ENCODE measurements at places on chromosomes 13 and 19.

GRCh38 chr19:5145521-5146511 is 176.9 kb downstream of the KDM4B start:
- no peak for DNase-seq

GRCh38 chr19:45061965-45062364 is 14.3 kb downstream of the ZNF296 start:
- DNase-seq: no peak

- DNase-seq: no peak
Measured at GRCh38 chr13:77565635-77566034, 30.1 kb downstream of the SCEL start.

GRCh38 chr19:50147462-50148423 is 15.3 kb downstream of the IZUMO2 start:
- peak; percentile 76 for DNase-seq

GRCh38 chr13:42626176-42626860 is 52.4 kb downstream of the TNFSF11 start:
- no peak for DNase-seq

DNA sequence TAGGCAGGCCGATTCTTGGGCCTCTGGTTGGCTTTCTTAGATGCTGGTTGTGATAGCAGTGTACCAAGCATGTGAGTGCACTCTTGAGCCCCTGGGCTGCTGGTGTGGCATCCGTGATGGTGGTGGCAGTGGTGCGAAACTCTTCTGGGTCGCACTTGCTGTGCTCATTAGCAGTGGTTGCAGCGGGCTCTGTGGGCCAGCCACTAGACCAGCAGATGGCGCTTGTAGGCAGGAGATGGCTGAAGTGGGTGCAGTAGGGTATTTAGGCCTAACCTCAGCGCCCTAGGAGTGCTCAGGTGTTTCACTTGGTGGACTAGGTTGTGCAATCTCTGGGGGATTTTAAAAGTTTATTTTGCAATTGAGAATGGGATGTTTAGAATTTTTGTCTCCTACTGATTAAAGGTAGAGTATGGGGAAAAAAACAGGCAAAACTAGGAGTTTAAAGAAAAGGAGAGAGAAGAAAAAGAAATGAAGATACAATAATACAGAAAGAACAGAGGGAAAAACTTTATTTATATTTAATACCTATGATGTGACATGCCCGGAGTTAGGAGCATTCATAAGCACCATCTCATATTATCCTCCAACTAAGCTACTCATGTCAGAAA is 4.3 kb upstream of the ZNF17 start:
- peak; percentile 66 for DNase-seq

- no peak for DNase-seq
Measured at GRCh38 chr19:41944336-41944735, 14.8 kb downstream of the RABAC1 start.

DNA sequence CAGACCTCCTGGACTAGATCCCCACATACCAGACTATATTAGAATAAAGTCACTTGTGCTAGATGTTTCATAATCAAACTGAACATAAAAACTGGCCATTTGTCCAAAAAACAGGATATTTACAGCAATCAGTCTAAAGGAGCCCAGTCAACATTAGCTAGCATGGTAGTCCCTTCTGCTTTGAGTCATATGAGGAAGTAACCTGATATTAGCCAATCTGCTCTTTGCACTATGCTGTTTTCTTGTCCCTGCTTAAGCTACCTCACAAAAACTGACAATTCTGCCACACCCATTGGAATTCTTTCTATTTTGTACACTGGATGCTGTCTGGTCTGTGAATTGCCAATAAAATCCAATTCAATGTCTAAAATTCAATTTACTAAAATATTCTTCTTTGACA is 1824.2 kb downstream of the OLFM4 start:
- DNase-seq: no peak

DNA sequence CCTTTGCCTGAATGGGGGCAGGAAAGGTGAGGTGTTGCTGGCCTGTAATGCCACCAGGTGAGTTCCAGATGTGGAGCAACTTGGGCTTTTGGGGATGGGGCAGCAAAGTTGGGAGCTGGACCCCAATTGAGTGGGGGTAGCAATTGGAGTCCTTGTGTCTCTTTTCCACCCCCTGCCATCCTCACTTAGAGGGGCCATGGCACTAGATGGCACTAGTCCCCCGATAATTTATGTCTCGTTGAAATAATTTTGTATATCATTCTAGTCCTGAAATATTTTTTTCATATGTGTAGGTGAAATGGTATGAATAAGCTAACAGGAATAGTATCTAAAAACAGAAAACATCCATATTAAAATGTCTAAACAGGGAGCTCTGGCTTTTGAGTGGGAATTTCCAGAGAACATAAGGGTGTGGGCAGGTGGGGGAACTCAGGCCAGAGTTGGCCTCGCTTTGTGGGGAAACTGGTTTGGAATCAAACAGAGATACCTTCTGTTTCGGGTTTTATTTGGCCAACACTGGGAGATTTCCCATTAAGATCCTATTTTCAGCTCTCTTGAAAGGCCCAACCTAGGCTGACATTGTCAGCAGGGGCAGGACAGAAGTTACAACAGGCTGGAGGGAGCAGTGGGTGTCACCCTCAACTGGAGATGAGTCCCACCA is 3.4 kb downstream of the ZNF576 start:
- DNase-seq: no peak

GRCh38 chr19:44055870-44056269 is 4.0 kb downstream of the ZNF223 start:
- no peak for DNase-seq

GRCh38 chr13:47945738-47946137 is 55.3 kb downstream of the SUCLA2 start:
- no peak for DNase-seq

- DNase-seq: no peak
Measured at GRCh38 chr13:101985321-101985720, 416.5 kb downstream of the FGF14 start.

DNA sequence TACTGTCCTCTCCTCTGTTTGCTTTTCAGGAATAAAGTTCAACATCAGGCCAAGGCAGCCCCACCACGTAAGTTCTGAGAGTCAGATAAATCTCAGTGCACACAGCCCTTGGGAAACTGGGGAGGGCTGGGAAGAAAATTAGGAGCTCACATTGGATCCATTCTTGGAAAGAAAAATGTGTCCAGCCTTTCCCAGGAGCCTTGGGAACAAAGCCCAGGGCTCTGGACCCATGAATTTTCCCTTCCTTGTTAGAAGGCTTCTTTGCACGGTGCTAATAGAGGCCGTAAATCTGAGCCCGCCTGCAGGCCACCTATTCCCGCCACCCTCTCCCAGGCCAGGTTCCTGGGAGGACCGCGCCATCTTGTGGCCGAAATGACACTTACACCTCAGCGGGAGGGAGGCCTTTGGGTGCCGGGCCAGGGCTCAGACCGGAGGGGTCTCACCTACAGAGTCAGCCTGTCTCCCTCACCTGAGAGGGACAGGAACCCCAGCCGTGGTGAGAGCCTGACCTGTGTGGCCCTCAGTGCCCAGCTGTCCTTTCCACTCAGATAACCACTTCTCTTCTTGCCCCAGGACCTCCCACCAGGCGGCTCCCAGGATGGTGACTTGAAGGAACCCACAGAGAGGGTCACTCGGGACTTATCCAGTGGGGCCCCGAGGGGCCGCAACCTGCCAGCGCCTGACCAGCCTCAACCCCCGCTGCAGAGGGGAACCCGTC is 25.1 kb upstream of the KCTD15 start:
- peak; percentile 56 for DNase-seq

DNA sequence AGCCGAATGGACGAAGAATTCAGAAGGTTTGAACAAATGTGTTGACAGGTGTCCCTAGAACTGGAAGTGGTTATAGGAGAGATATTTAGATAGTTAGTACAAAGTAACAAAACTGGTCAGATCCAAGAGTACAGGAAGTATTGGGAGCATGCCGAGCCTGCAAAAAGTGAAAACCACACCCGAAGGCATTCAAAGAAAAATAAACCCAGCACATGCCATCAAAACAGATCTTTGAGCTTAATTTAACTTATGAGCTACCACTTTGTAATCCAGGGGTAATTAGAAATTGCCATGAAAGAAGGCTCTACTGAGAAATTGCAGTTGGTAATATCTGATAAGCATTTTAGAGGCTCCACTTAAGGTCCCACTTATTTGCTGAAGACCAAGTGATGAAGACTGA is 214.2 kb downstream of the DNAJC15 start:
- DNase-seq: no peak

DNA sequence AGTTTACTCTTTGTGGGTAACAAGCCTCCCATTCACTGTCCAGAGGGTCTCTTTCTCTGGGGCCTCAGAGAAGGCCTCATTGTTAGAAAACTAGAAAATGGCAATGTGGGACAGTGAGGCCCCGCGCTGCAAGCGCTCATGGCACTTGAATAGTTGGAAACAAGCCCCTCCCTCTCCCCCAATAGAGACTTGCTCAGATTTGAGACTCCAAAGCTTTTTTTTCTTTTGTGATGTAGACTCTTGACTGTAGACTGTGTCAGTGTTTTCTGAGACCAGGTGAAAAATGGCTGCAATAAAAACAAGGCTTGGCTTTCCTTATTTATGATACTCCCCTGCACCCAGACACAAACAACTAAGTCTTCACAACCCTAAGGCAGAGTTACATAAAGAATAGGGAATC is 38.7 kb upstream of the UBL3 start:
- DNase-seq: no peak

DNA sequence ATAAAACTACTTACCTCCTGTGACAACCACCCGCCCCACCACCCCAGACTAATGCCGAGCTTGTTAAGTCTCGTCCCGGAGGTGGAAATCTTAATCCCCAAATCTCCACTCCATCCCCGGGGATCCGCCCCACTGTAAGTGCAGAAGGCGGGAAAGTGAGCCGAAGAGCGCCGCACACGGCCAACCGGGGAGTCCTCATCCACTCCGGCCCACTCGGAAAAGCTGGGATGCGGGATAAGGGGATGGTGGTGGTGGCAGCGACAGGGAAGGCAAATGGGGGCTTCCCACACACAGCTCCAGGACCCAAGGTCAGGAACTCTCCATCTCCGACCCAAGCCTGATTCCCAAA is 621 bp downstream of the FBL start:
- DNase-seq: no peak

DNA sequence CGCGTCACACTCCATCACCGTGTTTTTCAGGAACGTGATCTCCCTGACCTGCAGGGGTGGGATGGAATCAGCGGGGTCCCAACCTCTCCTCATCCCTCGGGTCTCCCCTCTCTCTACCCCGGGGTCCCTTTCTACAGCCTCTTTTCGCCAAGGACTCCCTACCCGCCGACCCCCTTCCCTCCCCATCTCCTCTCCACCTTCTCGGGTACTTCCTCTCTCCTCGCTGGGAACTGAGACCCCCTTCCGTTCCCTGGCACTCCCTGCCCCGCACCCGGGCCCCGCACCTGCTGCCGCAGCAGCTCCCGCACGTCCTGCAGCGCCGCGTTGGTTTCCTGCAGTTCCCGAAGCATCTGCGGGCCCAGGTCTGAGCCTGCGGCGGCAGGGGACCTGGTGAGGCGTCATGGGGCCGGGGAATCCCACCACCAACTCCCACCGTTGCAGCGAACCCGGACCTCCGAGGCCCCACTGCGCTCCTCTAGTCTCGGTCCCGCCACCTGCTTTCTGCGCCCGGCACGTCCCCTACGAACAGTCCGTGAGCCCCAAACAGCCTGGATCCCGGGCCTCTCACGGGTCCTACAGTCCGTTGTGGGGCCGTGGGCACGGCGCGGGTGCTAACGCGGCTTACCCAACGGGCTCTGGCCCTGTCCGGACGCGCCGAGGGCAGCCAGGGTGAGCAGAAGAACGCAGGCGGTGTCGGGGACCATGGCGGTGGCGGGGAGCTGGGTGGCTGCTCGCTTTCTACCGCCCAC is at the start of gene COMP:
Gene COMP, minus strand, starts transcription at position 740 of the 749 bp plus-strand sequence. Its CDS starts 36 bp downstream, at position 704.
- DNase-seq: no peak

DNA sequence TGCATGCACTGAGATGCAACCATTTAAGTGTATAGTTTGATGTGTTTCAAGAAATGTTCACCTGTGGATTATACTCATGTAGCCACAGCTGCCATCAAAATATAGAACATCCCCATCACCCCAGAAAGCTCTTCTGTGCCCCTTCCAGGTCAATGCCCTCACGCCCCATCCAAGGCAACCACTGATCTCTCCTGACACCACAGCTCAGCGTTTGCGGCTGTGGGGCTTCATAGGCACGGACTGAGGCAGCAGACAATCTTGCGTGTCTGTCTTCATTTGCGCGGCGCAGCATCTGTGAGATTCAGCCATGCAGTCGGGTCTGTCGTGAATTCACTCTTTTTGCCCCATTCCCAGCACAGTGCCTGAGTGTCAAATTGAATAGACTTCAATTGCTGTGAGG is 153.8 kb upstream of the UQCRFS1 start:
- DNase-seq: no peak

DNA sequence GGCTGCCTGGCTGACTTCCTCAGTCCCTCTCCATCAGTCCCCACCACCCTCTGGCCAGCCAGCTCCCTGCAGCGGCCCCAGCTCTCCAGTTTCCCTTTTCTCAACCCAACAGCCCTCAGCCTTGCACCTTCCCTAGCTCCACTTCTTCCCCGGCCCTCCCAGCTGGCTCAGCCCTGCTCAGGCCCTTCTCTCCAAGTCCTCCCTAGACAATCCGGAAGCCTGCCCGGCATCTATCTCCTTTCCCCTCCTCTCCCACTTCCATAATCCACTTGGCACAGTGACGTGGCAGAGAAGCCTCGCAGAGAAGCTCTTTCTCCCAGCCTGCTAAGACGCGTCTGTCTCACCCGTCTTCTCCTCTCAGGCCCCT is 1.1 kb downstream of the UBXN6 start:
- no peak for DNase-seq

DNA sequence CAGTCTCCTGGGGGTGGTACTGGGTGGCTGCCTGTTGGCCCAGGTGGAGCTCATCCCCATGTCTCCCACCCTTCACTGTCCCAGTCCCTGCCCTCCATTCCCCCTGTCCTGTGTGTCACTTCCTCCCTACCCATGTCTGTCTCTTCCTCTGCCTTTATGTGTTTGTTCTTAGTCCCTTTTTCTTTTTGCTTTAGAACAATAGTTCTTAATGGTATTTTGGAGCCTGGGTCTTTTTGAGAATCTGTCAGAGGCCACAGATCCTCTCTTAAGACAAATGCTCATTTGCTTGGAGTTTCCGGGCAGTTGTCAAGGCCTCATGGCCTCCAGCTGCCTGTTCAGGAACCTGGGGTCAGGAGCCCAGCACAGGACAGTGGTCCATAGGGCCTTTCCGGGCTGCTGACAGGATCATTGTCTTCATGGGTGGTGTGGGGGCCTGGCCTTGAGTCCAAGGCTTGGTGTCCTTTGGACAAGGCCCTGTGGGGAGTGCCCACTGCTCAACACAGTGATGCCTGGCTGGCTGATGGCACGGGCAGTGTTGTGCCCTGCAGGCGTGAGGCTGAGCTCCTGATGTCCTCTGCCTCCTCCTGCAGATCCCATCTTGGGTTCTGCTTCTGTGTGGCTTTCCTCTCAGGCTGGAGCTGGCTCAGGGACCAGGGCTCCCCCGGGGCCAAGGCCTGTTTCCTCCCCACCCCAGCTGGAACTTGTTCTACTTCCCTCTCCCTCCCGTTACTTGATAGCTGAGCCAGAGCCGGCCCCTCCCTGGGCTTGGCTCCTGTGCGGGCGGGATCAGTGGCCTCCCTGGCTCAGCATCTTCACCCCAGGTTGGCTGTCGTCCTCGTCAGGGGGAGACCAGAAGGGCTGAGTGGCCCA is 3.5 kb downstream of the EGLN2 start:
- no peak for DNase-seq

- DNase-seq: no peak
Measured at GRCh38 chr13:80329250-80329649, 11.7 kb downstream of the SPRY2 start.

Measured in naive thymus-derived CD8-positive, alpha-beta T cell (primary cell).